ENCODE measurements at places on chromosomes 11 and 22.

DNA sequence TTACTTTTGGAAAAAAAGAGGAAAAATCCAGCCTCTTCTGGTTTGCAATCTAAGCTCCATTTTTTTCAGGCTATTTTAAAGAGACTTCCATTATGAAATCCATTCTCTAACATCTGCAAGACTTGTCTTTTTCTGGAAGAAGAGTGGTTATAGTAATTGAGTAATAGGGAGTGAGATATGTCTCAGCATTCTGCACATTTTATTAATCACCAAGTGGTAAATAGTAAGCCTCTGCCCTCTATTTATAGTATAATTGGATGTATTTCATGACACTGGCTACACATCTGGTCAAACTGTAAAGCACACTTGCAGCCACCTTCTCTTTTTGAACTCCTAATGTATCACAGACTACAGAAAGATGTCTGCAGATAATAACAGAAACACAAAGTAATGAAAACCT is 391.1 kb downstream of the ETS1 start:
- no peak for DNase-seq

DNA sequence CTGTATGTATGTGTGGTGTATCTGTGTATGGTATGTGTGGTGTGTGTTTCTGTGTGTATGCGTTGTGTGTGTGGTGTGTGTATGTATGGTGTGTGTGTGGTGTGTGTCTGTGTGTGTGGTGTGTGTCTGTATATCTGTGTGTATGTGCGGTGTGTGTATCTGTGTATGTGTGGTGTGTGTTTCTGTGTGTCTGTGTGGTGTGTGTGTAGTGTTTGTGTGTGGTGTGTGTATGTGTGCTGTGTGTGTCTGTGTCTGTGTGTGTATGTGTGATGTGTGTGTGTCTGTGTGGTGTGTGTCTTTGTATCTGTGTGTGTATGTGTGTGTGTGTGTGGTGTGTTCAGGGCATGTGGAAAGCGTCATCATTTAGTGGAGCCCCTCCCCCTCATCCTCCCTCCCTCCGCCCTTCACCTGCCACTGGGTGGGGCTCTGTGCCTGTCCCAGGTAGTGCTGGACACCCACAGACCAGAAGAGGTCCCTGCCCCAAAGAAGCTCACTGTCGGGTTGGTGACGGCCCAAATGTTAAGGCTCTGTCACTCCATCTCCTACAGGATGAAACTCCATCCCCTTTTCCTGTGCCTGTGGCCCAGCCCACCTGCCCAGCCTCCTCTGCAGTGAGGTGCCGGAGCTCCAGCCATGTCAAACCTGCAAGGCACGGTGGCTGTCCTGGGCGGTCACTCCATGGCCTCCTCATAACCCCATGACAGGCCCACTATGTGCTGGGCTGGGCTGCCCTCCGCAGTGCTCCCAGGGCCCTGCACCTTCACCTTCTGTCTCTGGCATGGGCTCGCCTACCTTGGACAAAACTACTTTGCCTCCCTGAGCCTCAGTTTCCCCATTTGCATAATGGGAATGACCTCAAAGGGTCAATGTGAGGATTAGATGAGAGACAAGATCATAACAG is 23.4 kb upstream of the SHISAL1 start:
- no peak for DNase-seq

DNA sequence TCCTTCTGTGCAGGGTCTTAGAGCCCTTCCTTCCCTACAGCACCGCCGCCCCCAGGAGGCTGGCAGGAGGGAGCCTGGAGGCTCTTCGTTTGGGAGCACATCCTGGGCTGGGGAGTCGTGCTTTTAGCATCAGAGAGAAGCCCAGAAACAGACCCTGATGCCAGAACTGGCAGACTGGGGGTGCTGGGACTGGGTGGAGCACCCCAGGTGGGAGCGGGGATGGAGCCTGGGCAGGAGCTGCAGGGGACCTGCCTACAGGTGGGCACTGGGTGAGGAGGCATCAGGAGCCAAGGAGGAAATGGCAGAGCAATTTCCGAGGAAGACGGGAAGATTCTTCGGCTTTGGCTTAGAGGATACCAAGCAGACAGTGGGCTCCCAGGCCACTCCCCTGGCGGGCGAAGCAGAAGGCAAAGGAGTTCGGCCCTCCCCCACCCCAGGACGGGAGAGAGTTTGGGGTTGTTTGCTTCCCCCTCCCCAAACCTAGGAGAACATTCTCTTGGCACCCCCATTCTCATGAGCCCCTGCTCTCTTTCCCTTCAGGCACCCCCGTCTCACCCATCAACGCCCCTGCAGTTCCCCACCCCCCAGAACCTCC is 1.1 kb downstream of the SYT7 start:
- no peak for DNase-seq

DNA sequence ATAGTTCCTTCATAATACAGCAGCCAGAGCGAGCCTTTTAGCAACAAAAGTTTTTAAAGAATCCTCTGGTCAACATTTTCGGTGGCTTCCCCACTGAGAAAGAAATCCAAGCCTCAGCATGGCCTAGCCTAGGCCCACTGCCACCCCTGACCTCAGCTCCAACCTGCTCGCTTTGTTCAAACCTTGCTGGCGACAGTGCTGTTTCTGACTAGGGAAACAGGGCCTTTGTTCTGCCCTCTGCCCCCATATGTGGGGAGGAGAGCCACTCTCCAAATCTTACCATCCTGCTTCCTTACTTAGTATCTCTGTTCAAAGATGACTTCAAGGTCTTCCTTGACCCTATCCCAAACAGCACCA is 95.8 kb downstream of the CCDC83 start:
- no peak for DNase-seq

GRCh38 chr11:57432714-57433163 is 5.8 kb upstream of the SLC43A3 start:
- no peak for DNase-seq

DNA sequence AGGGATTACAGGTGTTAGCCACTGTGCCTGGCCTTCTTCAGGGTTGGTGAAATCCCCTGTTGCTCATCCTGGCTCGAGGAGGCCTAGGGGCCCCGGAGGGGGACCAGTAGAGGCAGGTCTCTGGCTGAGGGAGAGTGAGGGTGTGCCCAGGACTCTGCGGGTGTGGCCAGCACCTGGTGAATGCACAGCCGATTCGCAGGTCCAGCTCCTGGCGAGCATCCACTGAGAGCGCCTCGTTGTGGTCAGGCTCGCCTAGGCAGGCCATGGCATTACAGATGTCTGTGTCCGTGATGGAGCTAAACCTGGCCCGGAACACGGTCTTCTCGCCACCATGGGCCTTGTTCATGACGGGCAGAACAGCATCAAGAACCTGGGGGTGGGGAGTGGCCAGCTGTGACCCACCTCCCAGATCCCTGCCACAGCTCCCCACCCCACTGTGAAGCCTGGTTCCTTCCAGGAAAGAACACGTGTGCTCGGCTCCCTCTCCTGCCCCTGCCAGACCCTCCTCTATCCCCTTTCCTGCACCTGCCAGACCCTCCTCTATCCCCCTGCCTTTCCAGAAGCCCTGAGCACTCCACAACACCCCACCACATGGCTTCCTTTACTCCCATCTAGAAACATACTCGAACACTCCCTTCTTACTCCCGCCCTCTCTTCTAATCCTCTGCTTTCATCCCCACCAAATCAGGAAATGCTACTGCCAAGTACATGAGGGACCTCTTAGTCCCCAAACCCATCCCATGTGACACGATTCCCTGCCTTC is 12.4 kb downstream of the TOP3B start:
- DNase-seq = no peak

DNA sequence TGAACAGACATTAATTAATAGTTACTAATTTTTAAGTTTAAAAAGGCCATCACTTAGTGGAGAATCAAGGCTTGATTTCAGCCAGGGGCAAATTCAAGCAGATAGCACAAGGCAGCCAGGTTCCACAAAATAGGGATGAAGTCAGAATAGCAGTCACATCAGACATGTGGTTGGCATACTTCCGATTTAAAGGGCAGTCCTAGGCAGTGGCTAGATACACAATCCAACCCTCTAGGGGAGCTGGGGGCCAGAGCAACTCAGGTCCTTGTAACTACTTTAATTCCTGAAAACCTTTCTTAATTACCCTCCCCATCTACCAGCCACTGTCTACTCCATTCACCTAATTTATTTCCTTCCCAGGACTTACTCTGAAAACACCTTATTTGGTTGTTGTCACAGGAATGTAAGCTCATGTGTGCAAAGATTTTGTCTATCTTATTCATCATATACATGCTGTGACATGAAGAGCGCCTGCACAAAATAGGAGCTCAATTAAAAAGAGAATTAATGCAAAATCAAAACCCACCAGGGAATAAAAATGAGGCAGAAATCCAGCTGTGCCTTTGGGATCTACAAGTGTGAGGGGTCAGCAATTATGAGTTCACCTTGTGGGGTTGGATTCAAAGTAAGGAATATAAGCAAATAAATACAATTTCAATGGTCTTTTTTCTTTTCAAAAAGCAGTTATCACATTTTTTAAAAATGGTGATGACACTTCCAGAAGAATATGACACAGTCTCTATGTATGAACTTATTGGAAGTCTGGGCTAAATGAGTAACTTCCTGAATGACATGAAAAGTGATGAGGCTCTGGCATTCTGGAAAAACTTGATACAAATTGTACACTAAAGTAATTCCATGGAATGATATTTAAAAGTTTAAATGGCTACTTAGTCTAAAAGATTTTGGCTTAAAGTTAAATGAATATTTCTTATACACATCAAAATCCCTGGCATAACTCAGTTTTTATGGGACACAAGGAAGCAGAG is 53.8 kb downstream of the COPB1 start:
- no peak for DNase-seq

- DNase-seq = no peak
Measured at GRCh38 chr11:29448246-29448877, 568.5 kb downstream of the KCNA4 start.

GRCh38 chr11:84089072-84090057 is 803.2 kb upstream of the CCDC90B start:
- no peak for DNase-seq

- no peak for DNase-seq
Measured at GRCh38 chr11:31326470-31327148, 42.9 kb downstream of the DCDC1 start.

- DNase-seq = no peak
Measured at GRCh38 chr11:92278791-92279433, 54.3 kb downstream of the FAT3 start.

DNA sequence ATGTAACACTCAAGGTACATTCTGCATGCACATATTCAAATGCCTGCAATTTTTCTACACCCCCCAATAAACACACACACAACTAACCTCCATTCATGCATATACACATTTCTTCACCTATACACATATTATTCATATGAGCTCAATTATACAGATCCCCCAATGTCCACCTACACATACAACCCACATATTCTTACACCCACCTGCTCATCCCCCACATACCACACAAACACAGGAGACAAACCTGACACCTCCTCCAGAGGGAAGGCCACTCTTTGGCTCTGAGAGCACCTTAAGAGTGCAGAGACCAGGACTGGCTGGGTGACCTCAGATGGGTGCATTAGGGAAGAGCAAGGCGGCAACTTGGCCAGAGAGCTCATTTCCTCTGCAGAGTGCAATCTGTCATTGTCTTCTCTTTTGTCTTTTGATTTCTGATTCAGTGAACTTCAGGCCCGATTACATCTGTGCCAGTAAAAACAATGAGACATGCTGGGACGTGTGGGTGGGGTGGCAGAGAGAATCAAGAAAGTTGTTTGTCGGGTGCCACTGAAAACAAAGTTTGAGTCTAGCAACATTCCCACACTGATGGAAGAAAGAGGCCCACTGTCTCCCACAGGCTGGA is 208.4 kb downstream of the NXPE2 start:
- DNase-seq = no peak

GRCh38 chr11:35047179-35047578 is 91.8 kb upstream of the CD44 start:
- no peak for DNase-seq

DNA sequence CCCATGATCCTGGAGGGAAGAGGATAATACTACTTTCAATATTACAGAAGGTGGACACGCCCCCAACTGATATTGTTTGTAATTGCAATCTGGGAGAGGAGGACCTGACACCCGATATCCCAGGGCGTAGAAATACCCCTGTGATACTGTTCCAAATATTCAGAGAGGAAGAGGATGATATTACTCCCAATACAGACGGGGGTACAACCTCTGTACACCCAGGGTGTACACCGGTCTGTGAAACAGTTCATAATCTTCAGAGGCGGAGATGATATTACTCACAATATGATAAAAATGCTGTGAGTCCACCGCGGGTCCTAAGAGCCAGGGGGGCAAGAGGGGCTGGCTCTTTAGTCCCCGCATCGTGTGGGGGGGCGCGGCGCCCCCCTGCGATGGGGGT is 57.2 kb upstream of the ALDH3B2 start:
- no peak for DNase-seq

DNA sequence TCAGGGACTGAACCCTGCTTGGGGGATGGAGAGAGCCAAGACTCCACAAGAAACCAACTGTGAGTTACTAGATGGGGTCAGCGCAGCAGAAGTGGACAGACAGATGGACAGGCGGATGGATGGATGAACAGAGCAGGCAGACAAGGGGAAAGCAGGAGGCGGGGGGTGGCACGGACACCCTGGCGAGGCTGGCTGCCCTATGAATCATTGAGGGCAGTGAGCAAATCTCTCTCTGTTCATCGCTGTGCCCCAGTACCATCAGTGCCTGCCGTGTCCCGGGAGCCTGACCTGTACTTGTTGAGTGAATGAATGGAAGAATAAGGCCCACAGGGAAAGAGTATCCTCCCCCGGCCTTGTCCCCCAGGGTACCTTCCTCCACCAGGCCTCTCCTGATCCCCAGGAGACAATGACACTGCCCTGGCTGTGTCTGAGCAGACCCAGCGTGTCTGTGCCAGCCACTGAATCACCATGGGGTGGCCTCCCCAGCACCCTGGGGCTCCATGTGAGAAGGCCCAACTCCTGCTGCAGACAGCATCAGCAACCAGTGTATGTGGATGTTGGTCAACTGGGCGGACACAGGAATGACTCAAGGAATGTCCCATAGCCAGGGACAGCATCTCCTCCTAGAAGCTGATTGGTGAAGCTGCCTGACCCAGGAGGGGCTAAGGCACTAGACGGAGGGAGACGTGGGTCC is 5.1 kb upstream of the KLHL35 start:
- no peak for DNase-seq

Measured in left hindlimb (tissue), 1 donor.